ENCODE measurements at places on chromosomes 16 and 17. TPM values are rescaled to one million over a fixed set of nuclear protein-coding genes. Genes with fewer than 3 reads are reported as not detected.

DNA sequence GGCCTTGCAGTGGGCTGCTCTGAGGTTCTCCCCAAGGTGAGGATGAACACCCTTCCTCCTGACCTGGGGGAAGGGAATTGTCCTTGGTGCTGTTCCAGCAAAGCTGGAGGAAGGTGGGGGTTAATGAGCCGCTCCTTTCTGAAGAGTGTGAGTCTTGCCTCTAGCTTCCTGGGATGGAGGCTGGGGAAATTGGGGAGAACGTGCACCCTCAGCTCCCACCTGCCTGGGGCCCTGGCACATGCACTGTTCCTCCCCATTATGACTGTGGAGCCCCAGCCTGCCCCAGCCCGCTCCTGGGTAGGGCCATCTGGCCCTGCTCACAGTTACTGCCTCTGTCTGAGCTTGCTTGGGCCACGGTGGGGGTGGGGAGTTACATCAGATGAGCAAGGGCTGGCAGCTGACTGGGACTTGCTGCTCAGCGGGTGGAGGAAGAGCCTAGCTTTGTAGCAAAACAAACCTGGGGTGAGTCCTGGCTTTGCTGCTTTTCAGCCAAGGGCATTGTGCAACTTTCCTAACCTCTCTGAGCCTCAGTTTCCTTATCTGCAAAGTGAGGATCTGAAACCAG is 11.1 kb downstream of the TNS4 start:
- DNase-seq, result no peak

Gene KRTAP9-2
- polyA plus RNA-seq, result not detected

Gene KRT35
- polyA plus RNA-seq, result not detected

GRCh38 chr17:45338023-45338781 is 21.4 kb upstream of the MAP3K14 start:
- no peak for DNase-seq

Measured in right renal pelvis (tissue), 4 donors.